ENCODE measurements at places on chromosomes 4 and X. TPM values are rescaled to one million over a fixed set of nuclear protein-coding genes. Genes with fewer than 3 reads are reported as not detected.

Gene PLXNB3
- not detected for total RNA-seq

Gene ARL13A
- total RNA-seq: not detected

DNA sequence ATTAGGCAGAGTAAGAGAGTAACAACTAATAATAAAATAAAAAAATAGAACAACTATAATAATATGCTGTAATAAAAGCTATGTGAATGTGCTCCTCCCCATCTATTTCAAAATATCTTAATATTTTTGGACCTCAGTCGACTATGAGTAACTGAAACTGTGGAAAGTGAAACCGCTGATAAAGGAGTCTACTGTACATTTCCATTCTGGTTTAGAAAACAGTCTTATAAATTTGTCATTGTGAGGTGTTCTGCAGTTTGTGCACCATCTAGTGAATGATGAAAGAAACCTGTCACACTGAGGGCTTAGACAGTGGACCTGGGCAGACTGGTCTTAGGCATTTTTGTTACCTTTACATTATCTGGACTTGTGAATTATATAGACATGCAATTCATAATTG is 42.0 kb downstream of the TMEM150C start:
- no peak overlapping the region for H3K27ac ChIP-seq
- H3K4me3 ChIP-seq: no peak overlapping the region
- no peaks in the 10 kb centered on the region for H3K4me1 ChIP-seq
- no peaks in the 10 kb centered on the region for H3K36me3 ChIP-seq
- no peaks in the 10 kb centered on the region for H3K27me3 ChIP-seq
- DNase-seq: no peak

- no peak overlapping the region for H3K4me3 ChIP-seq
- no peaks in the 10 kb centered on the region for H3K4me1 ChIP-seq
- DNase-seq: no peak
- H3K36me3 ChIP-seq: no peaks in the 10 kb centered on the region
These were observed 37.3 kb upstream of the TRIM2 start for GRCh38 chr4:153166716-153167501.

DNA sequence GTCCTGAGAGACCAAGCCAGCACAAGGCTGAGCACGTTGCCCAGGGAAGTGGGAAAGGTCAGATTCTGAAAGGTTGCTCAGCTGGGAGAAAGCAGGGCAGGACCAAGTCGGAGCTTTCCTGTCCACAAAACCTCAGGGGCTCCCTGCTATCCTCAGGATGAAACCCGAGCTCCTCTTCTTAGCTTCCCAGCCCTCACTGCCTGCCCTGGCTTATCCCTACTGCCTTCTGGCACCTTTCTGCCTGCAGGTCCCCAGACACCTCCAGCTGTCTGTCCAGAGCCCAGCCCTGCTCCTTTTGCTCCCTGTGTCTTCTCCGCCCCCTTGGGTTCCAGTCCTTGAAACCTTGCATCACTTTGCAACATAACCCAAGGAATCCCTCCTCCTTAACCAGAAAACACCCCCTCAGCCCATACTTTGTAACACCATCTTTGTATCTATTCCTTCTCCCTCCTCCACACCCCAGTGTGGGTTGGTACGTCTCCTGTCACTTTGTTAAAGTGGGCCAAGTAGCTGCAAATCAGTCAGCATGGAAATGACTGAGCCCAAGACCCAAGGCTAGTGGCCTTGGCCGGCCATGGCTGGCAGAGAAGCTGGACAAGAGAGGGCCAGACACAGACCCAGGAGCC is 20.0 kb upstream of the PRRG3 start:
- no peaks in the 10 kb centered on the region for H3K36me3 ChIP-seq
- DNase-seq: no peak
- H3K4me3 ChIP-seq: no peak overlapping the region

DNA sequence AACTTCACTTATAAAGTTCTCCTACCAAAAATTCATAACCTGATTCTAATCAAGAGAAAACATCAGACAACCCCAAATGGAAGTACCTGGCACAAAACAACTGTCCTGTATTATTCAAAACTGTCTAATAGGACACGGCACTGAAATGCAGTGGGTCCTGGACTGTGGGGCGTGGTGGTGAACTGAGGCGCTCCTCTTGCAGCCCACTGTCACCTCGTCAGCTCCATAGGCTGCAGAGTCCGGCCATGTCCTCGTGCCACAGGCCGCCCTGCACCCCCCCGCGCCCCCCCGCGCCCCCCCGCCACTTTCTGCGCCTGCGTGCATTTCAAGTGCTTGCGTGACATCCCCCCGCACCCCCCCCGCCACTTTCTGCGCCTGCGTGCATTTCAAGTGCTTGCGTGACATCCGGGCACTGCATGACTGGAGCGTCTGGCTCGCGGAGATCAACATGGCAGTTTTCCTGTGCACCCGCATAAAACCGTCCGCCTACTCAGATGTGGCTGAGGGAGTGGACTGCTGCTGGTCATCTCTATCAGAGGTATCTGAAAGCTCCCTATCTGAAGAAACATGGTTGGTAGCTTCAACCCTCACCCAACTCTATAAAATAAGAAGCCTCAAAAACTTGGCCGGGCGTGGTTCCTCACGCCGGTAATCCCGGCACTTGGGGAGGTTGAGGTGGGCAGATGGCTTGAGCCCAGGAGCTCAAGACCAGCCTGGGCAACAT is 28.8 kb downstream of the ATXN3L start:
- H3K4me1 ChIP-seq: no peaks in the 10 kb centered on the region
- H3K4me3 ChIP-seq: no peak overlapping the region
- H3K27me3 ChIP-seq: no peaks in the 10 kb centered on the region
- no peak overlapping the region for H3K27ac ChIP-seq
- no peaks in the 10 kb centered on the region for H3K36me3 ChIP-seq

DNA sequence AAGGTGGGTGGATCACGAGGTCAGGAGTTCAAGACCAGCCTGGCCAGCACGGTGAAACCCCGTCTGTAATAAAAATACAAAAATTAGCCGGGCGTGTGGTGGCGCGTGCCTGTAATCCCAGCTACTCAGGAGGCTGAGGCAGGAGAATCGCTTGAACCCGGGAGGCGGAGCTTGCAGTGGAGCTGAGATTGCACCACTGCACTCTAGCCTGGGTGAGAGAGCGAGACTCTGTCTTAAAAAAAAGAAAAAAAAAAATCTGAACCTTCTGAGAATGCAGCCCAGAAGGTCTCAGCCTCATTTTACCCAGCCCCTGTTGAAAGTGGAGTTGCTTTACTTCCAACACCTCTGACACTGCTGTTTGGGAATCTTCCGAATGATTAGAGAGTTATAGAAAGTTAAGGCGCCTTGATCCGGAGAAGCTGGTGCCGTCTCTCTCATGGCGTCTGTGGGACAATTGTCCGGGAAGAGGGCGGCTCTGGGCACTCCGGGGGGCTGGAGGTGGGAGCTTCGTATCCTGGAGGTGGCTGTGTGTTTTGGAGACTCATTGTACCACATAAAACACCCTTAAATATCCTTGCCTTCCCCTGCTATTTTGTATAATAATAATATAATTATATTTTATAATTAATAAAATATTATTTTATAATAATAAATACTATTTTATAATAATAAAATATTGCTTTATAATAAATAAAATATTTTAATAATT is 92.7 kb upstream of the PPP2R3B start:
- no peak for DNase-seq
- no peaks in the 10 kb centered on the region for H3K27me3 ChIP-seq
- H3K27ac ChIP-seq: no peak overlapping the region

- no peak overlapping the region for H3K4me3 ChIP-seq
- peaks cover 5% of the 10 kb centered on the region for H3K4me1 ChIP-seq
- DNase-seq: no peak
- peaks cover 11% of the 10 kb centered on the region for H3K36me3 ChIP-seq
- no peak overlapping the region for H3K27ac ChIP-seq
These were observed 22.1 kb downstream of the CPEB2 start for GRCh38 chr4:15024386-15024785.

Gene P2RY8
- total RNA-seq: 142 TPM

- H3K4me3 ChIP-seq: no peak overlapping the region
- no peaks in the 10 kb centered on the region for H3K36me3 ChIP-seq
- peak; percentile 79 for DNase-seq
- no peaks in the 10 kb centered on the region for H3K27me3 ChIP-seq
- no peak overlapping the region for H3K27ac ChIP-seq
These were observed 19.5 kb downstream of the UTP14A start for GRCh38 chrX:129925305-129926092.

Measured in B cell (primary cell).